ENCODE measurements at places on chromosomes 1 and 21. TPM values are rescaled to one million over a fixed set of nuclear protein-coding genes. Genes with fewer than 3 reads are reported as not detected.

Gene SLC25A34
- total RNA-seq: 2.1 TPM

Gene TMCO4
- 16.6 TPM for total RNA-seq

Gene NTMT2
- not detected for total RNA-seq

Gene ELAVL4
- 0.76 TPM for total RNA-seq

Gene CCDC181
- not detected for total RNA-seq

Gene ETV3L
- total RNA-seq: not detected

Gene DIO1
- not detected for total RNA-seq

Gene TTC22
- 7.3 TPM for total RNA-seq

Gene USH2A
- not detected for total RNA-seq

Gene MEGF6
- 12.2 TPM for total RNA-seq

Gene FCAMR
- total RNA-seq: not detected

Gene NBPF26
- 73.5 TPM for total RNA-seq

Gene REN
- total RNA-seq: not detected

Gene SPRR2G
- not detected for total RNA-seq

Gene RIMKLA
- 3.4 TPM for total RNA-seq

Gene RGS18
- 2.0 TPM for total RNA-seq

Gene NASP
- total RNA-seq: 190 TPM

Gene SCP2
- total RNA-seq: 39.4 TPM

Gene CRABP2
- 1.6 TPM for total RNA-seq

Gene GNG4
- 0.17 TPM for total RNA-seq

Gene LCE1F
- not detected for total RNA-seq

Gene IL23R
- total RNA-seq: not detected

Gene SPRR2D
- total RNA-seq: not detected

Gene ZNF669
- total RNA-seq: 15.0 TPM

Gene GPR3
- 0.24 TPM for total RNA-seq

Gene STRIP1
- total RNA-seq: 65.7 TPM

Gene LPAR3
- 1.1 TPM for total RNA-seq

Gene RNF223
- total RNA-seq: not detected

Gene C1orf226
- not detected for total RNA-seq

Gene SLC45A1
- total RNA-seq: 1.2 TPM

Gene FASLG
- total RNA-seq: 3.5 TPM

Gene DNALI1
- 0.50 TPM for total RNA-seq

Gene VSIG8
- not detected for total RNA-seq

Gene ERMAP
- 6.2 TPM for total RNA-seq

Gene HSD3B1
- total RNA-seq: not detected

Gene PALMD
- total RNA-seq: not detected

Gene FAM72C
- not detected for total RNA-seq
